ENCODE measurements at places on chromosomes 2 and 18.

DNA sequence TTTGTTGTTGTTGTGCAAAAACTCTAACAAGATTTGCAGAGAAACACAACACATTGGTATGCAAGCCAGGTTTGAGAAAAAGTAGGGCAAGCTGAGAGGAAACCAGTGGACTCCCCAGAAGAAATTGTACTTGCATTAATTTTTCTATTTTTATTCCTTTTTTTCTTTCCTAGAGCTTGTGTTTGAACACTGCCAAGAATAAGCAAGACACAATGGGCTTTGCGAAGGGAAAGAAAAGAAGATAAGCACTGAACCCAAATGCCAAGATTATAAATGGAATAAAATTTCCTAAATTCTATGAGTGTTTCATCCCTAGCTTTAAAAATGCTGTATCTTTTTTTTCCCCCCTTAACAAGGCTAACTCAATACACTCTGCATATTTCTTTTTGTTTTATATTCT is 17.0 kb upstream of the CYTIP start:
- no peak for ATAC-seq

- no peak for ATAC-seq
Measured at GRCh38 chr2:6986912-6987361, 69.7 kb downstream of the RNF144A start.

DNA sequence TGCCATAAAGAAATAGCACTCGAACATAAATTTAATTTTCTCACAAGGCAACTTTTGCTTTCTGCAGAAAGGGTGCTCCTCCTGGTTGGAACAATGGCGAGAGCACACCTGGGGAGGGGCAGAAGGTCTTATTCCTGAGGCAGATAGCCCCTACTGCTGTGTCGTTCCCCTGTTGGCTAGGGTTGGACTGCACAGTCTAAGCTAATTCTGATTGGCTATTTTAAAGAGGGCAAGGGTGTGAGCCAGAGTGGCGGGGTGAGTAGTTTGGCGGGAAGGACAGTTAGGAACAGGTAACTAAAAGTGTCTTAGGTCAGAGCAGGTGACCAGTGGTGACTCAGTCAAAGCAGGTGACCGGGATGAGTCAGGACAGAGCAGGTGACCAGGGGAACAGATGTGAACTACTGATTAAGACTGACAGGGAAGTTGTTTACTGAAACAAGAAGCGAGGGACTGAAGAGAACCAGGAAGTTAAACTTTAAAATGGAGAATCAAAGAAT is 49.7 kb upstream of the AGAP1 start:
- ATAC-seq: no peak

GRCh38 chr2:150476286-150476685 is 11.2 kb downstream of the RND3 start:
- ATAC-seq: no peak

GRCh38 chr18:10935588-10935987 is 213.8 kb downstream of the PIEZO2 start:
- no peak for ATAC-seq

- no peak for ATAC-seq
Measured at GRCh38 chr2:112195167-112195766, 57.1 kb downstream of the FBLN7 start.

GRCh38 chr2:152363936-152364335 is 29.0 kb downstream of the FMNL2 start:
- ATAC-seq: no peak

GRCh38 chr2:198168651-198169050 is 364.3 kb downstream of the PLCL1 start:
- no peak for ATAC-seq

DNA sequence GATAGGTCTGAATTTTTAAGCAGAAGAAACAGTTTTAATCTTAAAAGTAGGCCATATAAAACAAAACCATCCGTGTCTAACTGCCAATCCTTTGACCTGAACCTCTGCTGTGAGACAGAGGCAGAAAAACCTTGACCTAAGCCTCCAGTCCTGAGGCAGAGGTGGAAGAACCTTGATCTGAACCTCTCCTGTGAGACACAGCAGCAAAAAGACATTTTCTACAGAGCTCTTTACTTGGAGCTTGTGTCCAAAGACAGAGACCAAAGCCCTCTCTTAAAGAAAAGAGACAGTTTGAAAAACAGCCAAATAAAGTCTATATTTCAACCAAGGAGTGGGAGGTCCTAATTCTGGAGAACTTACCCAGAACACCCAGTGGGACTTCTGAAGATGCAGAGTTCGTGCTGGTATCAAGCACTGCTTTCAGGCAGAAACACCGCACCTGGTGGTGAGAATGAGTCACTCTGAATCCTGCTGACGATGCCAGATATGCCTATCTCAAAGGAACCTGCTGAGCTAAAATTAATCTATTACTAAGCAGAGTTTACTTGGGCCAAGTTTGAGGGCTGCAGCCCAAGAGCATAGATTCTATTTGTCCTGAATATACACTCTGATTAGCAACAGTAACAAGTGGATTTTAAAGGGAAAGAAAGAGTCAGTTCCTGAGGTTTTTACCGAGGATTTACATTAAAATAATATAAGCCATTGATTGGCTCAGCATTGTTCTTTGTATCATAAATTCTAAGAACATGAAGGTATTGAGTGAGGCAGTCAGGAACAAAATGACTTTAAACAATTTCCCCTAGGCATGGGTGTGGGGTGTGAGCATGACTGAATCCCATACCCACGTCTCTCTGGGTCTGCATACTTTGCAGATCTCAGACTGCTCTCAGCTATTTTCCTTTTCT is 806.4 kb downstream of the TRIB2 start:
- no peak for ATAC-seq

DNA sequence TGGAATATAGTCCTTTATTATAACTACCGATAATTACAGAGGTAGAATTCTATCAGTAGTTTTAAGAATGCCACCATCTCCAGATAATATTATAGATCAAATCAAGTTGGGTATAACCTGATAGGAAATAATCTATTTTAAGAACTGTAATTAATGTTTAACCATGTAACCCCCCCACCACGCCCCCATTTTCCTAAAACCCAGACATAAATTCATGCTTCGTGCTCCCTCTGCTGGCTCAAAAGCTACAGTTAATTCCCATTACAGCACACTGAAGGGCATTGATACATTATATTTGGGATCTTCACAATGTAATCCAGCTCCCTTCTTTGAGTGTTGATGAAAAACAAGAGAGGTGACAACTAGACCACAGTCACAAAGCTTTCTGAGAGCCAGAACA is 228.0 kb upstream of the SMAD7 start:
- no peak for ATAC-seq

GRCh38 chr2:231300722-231301076 is 94.8 kb upstream of the B3GNT7 start:
- ATAC-seq: no peak

DNA sequence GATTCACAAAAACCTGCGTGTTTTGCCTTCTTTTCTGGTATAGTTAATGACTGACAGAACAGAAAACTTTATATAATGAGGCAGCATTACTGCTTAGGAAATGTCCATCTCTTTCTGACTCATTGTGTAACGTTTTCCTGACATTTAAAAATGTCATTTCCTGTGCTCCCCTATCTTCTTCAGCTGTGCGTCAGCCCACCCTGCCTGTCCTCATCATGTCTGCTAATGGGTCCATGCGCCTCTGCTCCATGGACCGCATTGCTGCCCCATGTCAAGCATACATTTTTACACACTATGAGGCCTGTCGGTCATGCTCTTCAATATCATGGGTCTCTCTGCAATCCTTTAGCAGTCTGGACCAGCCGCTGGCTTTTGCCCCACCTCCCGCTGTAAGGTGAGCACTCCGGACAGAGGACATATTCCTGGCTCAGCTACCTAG is 234.3 kb downstream of the CDCA7 start:
- ATAC-seq: no peak
